ENCODE measurements at places on chromosomes 5 and 9.
A peak's percentile ranks its signal among the peaks of the same experiment; 100 is the strongest.

GRCh38 chr5:164097749-164098148 is 592.3 kb downstream of the MAT2B start:
- no peak for DNase-seq

DNA sequence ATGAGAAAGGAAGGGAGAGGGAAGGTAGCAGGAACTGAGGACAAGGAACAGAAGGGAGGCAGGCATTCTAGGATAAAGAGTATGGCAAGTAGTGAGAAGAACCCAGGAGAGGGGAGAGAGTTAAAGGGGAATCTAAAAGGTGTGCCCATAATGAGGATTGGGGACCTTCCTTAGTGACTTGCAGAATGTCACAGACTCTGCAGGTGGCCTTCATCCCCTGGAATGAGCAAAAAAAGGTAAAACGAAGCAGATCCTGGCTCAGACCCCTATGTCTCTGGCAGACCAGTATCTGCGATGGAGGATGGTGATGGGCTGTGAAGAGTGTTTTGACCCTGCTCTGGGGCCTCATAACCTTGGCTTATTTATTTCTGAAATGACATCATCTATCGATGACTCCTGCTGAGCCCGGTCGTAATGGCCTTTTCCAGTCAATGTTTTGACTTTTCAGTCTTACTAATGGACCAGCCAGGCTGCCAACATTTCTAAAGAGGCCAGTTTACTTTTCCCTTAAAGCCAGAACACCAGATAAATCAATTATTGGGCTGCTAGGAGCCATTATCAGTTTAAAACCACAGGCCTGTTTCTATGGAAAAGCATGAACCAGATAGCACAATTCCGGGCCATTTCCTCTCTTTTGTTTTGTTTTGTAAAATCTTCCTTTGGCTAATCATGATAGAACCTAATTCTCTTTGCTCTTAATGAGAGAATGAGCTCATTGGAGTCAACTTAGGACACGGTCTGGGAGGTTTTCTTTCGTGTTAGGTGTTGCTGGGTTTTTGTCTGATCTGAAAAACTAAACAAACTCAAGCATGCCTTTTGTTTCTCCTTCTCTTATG is 3.1 kb downstream of the TMOD1 start:
- DNase-seq = no peak

- no peak for DNase-seq
Measured at GRCh38 chr9:125514468-125514867, 192.5 kb downstream of the MAPKAP1 start.

DNA sequence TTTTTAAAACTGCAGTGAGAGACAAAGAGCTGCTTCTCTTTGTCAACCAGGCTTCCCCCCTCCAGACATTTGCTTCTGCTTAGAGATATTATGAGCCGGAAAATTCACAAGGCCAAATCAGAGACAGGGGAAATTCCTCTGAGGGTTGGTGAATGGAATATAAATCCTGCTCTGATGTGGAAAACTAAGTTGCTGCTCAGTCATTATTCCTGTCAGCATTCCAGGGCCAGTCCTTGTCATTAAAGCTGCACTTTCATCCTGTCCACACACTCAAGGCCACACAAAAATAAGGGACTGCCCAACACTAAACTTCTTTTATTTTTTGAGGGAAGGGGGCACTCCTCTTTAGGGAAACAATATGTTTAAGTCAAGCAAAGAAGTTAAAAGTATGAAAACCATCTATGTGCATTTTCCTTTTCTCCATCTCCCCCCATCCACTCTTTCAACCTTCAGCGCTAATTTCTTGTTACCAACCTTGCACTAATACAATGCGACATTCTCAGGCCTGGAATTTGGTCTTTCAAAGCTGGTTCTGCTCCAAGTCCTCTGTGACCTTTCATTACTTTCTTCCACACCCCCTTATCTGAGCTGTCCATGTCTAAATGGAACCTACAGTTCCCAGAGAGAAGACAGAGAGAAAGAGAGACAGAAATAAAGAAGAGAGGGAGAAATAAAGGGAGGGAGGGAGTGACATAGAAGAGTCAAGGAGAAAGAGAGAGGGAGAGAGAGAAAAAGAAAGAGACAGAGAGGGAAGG is 118.9 kb upstream of the S1PR3 start:
- no peak for DNase-seq

DNA sequence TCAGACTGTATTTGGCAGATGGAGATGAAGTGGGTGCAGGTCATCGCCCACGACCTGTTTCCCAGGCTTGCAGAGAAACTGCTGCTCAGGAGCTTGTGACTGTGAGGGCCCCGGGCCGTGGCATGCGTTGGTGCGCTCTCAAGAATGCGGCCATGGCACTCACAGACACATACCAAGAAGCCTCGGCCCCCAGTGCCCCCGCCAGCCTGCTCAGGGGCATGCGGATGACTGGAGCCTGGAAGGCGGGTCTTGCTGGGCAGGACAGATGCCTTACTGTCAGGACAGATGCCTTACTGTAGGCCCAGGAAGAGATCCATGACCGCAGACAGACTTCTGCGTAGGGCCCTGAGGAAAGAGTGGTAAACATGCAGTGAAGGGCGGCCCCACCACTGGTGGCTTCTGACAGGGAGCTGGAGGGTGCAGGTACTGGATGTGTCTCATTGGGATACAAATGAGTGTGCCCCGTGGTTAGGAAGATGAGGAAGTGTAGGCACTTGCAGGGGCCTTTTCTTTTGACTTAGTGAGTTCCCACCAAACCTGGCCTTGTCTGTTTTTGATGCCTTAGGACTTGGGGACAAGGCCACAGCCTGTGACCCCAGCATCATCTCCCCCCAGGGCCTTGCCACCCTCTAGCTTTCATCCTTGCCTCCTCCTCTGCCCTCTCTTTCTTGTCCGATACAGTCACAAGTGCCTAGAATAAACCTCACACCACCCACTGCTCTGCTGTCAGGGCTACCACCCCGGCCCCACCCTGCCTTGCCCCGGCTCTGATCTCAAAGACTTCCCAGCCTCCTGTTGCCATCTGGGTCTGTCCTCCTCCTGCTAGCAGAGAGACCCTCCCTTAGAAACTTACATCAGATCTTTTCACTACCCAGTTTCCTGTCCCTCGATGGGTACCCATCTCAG is 68.8 kb upstream of the ABL1 start:
- peak; percentile 27 for DNase-seq

DNA sequence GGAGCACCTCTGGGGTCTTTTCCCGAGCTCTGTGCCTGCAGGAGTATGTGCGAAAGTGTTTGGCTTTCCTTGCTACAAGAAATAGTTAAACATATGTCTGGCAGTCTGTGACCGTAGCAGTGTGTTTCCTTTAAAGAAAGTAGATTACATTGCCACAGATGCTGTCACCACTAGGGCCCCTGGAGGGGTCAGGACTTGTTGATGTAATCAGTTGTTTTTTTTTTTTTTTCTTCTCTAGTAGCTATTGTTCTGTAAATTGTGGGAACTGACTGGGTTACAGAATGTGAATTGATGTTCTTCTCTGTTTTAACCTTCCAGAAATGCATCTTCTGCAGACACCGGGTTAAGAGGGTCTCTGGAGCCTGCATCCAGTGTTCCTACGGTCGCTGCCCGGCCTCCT is 345.6 kb downstream of the KDM4C start:
- no peak for DNase-seq

DNA sequence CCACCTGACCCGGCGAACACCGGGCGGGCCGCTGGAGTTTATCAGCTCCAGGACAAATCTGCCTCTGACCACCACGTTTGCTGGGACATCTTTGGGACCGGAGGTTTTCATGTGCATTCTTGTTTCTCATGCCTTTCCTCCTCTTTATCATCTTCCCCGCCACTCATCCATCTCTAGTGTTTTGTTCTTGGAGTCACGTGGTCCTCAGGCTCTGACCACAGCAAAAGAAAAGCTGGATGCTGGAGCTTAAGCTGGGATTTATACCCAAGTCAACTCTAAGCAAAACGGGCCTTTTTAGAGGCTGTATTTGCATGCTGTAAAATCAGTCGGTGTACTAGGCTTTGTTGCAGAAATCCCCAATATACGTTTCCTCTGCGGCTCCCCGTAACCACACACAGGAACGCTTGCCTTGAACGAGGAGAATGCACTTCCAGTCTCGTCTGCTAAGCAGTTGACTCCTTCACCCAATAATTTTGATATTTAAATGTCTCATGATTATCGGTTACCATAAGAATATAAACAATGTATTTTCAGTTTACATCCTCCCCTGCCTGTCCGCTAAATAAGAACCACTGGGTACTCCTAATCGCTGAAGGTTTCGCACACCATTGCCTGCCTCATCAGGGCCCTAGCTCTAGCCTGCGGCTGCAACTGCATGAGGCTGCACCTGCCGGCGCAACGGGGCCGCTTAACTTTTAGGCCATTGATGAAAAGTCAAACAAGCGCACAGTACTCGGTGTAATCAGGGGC is 560 bp upstream of the NDUFS6 start:
- DNase-seq = peak; percentile 55

- DNase-seq = no peak
Measured at GRCh38 chr9:102360846-102361245, 622.4 kb upstream of the GRIN3A start.

DNA sequence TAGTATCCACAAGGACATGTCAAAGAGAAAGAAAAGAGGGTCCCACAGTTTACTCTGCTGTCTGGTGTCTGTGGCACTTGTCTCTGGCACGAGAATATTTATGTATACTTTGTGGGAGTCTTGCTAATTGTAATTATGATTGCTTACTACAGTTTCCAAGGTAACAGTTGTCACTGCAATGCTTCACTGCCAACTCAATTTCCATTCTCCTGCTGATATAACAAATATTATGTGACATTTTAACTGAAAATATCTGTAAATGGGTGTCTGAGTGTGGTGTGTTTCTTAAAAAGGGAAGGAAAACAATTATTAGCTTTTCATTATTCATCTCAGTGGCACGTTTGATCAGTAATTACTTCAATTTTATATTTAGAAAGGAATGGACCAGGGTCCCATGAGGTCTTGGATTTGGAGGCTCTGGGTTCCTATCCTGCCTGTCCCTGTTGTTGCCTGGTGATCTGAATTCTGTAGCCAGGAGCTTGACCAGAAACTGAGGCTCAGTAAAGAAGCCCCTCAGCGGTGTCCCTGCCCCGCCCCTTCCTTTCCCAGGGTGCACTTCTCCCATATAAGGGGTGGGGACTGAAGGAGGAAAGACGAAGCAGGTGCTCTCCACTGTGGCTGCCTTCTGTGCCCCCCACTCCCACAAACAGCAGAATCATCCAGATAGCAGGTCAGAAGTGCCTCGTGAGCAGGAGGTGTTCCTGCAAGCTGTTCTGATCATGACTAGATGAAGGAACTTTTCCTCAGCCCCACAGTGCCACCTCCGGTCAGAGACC is 137.3 kb upstream of the KIF2A start:
- no peak for DNase-seq

- DNase-seq = no peak
Measured at GRCh38 chr9:85118990-85119755, 449.6 kb downstream of the NTRK2 start.

- no peak for DNase-seq
Measured at GRCh38 chr9:14153310-14153720, 160.6 kb downstream of the NFIB start.

GRCh38 chr5:166251786-166252185 is 2039.7 kb upstream of the WWC1 start:
- no peak for DNase-seq

DNA sequence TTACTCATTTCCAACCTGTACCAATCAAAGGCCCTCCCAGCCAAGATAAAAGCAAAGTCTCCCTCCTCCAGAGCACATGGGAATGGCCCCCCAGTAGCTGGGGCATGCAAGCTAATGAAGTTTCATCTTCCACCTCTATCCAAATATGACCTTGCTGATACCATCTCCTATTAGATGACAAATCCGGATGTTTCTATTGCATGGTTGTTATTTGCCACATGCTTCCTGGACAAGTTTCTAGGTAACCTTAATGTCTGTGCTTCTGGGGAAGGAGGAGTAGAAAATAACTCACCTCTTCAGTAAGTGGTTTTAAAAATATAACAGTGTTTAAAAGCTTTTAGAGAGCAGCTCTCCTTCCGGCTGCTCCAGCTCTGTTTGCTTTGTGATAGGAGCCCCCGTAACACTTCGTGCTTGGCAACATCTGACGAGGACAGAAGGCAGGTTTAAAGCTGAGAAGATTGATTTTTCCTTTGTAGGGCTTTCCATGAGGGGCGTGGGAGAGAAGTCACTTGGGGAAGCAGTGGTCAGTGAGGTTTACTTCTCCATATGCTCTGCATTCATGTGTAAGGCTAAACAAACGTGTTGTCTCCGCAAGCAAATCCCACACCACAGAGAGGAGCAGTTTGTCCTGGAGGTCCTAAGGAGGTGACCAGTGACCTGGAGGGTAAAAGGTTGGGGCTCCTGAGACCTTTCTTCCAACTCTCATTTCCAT is 40.3 kb upstream of the GLRX start:
- no peak for DNase-seq
